Urinary bladder (tissue), 4 donors: ENCODE measurements at places on chromosomes 11 and 22. TPM values are rescaled to one million over a fixed set of nuclear protein-coding genes. Genes with fewer than 3 reads are reported as not detected.

Gene FGF4
- total RNA-seq: not detected

Gene TREH
- not detected for total RNA-seq

Gene ACTN3
- total RNA-seq: not detected

DNA sequence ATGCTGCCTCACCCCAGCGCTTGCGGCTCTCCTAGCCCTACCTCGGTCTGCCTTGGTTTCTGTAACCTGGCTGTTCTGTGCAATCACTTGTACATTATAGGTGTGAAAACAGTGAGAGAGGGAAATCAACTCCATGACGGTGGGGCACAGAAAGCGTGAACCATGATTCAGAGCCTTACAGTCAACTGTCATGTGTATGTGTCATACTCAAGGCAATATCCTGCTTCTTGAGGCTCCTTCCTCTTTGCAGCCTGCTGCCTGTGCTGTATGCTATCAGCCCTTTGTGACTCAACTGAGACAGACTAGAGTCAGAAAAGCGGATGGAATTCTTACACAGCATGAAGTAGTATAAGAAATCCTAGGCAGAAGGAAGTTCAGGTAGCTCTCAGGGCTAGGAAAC, 2.1 kb downstream of the NRIP3 start:
- no peak for DNase-seq

GRCh38 chr22:42078469-42079318, 806 bp upstream of the SMDT1 start:
- no peak for DNase-seq

DNA sequence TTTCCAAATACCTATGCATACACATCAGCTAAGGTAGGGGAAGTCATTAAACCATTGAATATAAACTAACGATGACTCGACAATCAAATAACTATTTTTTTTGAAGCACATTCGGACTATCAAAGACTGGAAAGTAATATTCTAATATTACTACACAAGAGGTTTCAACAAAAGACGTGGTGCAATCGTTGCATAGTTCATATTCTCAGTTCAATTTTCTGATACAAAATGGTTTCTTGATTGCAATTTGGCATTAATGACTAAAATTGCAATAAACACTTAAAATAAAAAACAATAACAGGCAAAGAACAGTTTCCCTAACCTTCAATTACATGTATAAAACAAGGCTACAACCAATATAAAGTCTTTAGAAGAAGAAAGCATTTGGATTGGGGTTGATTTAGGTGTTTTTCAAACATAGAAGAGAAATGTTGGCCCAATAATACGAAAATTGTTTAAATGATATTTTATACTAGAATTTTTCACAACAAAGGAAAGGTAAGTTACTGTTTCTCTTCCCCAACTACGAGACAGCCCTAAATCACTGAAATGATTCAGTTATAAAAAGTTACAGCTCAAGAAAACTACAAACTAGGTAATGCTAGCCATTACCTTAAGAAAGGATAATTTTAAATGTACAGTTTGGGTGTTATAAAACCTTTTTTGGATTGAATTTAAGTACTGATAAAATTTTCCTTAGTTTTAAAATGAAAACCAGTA, 17.6 kb downstream of the BLID start:
- DNase-seq: no peak

GRCh38 chr22:27825174-27825573, 23.6 kb upstream of the MN1 start:
- DNase-seq: no peak
